ENCODE measurements at places on chromosomes 12 and 14. TPM values are rescaled to one million over a fixed set of nuclear protein-coding genes. Genes with fewer than 3 reads are reported as not detected.

MYF6 gene
- not detected for total RNA-seq

HOXC6 gene
- total RNA-seq: 3.5 TPM

BCAT1 gene
- 10.6 TPM for total RNA-seq

TAS2R50 gene
- total RNA-seq: not detected

HCAR3 gene
- not detected for total RNA-seq

CPNE8 gene
- 8.5 TPM for total RNA-seq

PTPRB gene
- 1.6 TPM for total RNA-seq

SIX4 gene
- total RNA-seq: 3.8 TPM

KRT82 gene
- total RNA-seq: not detected

DNAH10 gene
- total RNA-seq: 0.13 TPM

ITGA7 gene
- total RNA-seq: 2.2 TPM
